ENCODE measurements at places on chromosomes 3 and 15. TPM values are rescaled to one million over a fixed set of nuclear protein-coding genes. Genes with fewer than 3 reads are reported as not detected.

DNA sequence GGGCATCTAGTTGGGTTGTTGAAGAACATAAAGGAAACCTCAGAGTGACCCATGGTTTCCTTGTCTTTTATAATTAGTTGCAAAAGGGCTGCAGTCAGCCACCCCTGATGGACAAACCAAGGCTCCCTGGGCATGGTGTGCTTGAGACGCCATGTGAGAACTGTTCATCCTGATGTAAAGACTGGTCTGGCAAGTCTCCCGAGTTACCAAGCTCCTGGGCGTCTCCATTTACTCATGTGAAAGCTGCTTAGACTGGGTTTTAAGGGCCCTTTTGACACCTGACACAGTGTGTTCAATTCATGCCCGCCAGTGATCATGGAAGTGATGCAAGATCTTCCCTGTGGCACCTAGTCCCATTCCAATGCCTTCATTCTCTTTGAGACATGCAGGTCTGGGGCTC is 49.4 kb downstream of the GRK7 start:
- DNase-seq: no peak

- DNase-seq: peak; percentile 68
These were observed 522.6 kb upstream of the SEMA6D start for GRCh38 chr15:47194718-47195117.

DNA sequence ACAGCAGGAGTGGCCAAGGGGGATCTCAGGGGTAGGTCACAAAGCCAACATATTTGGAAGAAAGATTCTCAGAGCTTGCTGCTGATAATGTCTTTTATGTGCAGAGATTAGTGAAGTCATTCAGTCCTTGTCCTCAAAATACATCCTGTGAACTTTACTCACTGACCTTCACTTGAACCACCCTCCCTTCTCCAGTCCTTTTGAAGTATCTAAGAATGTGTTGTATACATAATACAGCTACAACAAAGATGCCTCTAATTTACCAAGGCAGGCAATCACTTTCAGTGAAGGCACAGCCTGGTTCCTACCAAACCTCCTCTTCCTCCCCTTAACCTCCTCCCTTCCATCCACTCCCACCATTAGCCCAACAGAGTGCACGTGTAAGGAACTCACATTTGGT is 38.3 kb downstream of the ETV5 start:
- no peak for DNase-seq

- DNase-seq: no peak
These were observed 58.1 kb upstream of the FOXP1 start for GRCh38 chr3:71641674-71642073.

- DNase-seq: peak; percentile 49
These were observed 460.0 kb downstream of the PDCD6IP start for GRCh38 chr3:34258271-34258998.

DNA sequence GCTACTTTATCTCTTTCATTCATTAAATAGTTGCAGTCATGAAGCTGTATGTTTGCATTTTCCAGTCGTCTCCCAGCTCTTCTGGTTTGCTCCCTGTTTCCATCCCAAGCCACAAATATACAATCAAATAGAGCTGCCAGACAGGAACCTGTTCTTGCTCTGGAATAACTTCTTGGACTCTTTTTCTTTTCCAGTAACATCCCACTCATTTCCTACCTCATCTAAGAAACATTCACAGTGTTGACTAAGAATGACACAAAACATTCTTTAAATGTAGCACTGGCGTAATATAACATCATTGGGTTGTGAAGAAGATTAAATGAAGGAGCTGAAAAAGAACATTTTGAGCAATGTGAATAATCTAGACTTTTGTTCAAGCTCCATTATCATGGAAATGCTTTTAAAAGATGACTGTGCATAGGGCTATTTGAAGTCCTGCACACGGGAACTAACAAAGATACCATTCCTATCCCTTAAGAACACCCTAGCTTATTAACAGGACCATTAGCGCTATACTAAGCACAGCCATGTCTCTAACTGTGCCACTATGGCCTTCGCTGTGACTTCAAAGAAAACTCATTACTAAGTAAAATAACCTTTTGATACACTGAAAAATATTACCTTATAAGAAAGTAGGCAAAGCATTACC is 574.0 kb downstream of the NAALADL2 start:
- DNase-seq: peak; percentile 1

The ACTC1 gene
- not detected for total RNA-seq

The HIGD2B gene
- not detected for total RNA-seq

All from A673 (cell line).